ENCODE measurements at places on chromosomes 1 and 21.

GRCh38 chr1:59043796-59044195 is 253.1 kb upstream of the FGGY start:
- DNase-seq: peak; percentile 93

DNA sequence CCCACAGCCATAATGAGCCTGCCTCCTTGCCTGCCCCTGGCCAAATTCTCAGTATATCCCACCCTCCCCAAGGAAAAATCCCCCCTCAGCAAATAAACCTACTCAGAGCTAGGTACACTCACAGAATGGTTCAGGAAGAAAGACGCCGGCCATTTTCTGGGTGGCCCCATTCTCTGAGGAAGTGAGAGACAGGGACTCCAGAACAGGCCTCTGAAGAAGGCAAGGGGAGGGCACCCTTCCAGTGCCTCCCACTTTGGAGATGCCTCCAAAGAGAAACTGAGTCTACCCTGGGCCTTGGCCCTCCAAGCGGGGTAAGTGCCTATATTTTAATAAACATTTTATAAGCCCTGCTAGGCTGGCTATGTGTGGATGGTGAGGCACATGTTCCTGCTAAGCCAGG is 2.3 kb downstream of the PACC1 start:
- DNase-seq: no peak

GRCh38 chr1:26285366-26286063 is 5.6 kb downstream of the SH3BGRL3 start:
- no peak for DNase-seq

DNA sequence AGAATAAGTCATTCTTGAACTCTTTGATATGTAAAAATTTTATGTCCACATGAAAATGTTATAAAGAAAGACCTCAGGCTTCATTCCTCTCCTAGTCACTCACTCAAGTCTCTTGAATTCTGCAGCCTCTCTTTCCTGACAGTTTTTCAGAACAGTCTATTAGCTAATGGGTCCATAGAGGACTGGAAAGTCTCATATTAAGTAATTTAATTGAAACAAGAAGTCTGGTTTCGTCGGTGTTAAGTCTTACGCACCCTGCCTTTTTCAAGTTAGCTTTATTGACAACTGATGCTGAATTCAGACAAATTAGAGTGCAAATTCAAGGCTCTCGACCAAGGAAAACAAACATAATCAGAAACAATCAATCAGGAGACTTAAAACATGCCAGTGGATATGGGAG is 105.8 kb downstream of the GREM2 start:
- no peak for DNase-seq

DNA sequence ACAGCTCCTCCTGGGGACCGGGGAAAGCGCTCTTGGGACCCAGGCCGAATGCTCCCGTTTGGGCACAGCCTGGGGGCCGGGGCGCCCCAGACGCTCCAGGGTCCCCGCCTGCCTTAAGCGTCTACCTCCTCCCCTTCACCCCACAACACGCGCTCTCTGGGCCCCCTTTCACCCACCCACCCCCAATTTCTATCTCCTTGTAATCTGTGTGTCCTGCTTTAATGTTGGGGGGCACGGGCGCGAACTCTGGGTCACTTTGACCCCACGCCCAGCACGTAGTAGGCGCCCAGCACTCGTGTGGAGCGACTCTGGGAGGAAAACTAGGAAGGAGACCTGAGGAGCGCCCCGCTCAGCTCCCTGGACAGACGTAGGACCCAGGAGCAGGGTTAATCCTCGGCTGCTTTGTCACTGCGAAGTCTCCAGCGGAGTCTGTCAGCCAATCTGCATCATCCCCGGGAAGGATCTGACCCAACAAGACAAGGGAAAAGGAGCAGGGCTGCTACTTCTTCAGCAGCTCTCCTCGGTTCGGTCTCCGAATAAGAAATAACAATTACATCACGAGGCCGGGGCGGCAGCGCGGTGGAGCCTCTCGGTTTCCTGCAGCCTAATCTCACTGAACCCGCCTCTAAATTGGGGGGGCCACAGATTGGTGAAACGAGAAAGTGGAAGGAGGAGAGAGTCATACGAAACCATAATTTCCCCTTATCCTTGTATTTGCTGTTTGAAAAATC is 757 bp upstream of the NRIP1 start:
- DNase-seq: peak; percentile 83

GRCh38 chr1:115347282-115347681 is 9.2 kb upstream of the NGF start:
- DNase-seq: no peak

DNA sequence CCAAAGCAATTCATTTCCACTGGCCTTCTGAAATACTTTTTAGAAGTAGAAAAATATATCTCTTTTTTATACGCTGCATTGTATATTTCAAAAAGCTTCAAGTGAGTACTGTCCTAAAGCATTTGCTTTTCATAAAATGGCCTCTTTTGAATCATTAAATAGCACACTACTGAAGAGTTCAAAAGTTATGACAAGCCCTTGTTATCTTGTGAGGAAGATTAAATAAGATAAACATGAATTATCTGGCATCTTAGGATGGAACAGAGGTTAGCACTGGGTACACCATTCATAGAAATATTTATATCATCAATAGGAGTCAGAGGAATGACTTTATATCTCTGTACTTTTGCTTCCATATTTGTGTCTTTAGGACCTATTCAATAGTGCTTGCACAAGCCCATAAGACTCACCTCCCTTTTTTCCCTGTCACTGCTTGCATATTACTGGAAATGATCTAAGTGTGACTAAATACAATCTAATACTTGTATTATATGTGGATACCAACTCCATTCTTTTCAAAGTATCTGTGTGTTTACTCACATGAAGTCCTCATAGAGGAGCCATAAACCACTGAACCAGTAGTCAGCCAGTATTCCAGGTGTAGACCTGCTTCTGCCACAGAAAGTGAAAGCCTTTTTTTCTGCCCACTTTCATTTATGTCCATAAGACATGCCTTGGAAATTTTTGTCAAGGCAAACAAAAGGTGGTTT is 274.2 kb upstream of the C1orf105 start:
- peak; percentile 72 for DNase-seq

DNA sequence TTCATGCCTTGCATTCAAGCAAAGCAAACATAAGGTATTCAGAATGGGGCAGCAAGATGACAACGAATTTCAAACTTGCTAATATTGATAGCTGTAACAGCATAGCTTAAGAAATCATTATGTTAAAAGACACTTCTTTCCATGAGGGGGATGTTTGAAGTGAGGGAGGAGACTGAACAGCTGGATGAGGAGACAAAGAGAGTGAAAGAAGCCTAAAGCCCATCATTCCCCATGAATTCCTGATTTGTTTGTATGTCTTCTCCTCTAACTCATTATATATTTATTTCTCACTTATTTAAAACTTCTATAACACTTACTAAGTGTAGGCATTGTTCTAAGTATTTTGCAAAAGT is 125.2 kb upstream of the PBX1 start:
- DNase-seq: no peak

GRCh38 chr1:100441651-100442050 is 89.3 kb downstream of the CDC14A start:
- no peak for DNase-seq

DNA sequence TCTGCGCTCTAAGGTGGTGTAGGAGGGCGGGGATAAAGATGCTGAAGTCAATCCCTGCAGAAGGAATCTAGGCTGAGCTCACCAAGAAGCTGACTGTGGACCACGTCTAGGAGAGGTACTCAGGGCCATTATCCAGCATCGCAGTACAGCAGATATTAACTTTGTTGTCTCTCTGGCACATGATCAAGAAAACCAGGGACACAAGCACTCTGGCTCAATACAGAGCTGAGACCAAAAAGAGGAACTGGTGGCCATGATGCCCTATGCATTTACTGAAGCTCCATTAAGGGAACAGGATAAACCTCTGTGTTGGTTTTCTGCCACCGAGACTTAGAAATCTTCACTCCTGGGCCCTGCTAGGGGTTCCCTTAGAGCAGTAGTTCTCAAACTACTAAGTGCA is 38.0 kb upstream of the ANGPTL7 start:
- no peak for DNase-seq

- no peak for DNase-seq
These were observed 60.1 kb downstream of the RGS13 start for GRCh38 chr1:192696082-192696481.

DNA sequence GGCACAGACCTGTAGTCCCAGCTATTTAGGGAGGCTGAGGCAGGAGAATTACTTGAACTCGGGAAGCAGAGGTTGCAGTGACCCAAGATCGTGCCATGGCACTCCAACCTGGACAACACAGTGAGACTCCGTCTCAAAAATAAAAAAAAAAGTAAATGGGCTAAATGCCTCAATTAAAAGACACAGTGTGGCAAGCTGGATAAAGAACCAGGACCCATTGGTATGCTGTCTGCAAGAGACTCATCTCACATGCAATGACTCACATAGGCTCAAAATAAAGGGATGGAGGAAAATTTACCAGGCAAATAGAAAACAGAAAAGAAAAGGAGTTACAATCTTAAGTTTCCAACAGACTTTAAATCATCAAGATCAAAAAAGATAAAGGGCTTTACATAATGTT is 40.3 kb downstream of the ACBD6 start:
- peak; percentile 10 for DNase-seq

DNA sequence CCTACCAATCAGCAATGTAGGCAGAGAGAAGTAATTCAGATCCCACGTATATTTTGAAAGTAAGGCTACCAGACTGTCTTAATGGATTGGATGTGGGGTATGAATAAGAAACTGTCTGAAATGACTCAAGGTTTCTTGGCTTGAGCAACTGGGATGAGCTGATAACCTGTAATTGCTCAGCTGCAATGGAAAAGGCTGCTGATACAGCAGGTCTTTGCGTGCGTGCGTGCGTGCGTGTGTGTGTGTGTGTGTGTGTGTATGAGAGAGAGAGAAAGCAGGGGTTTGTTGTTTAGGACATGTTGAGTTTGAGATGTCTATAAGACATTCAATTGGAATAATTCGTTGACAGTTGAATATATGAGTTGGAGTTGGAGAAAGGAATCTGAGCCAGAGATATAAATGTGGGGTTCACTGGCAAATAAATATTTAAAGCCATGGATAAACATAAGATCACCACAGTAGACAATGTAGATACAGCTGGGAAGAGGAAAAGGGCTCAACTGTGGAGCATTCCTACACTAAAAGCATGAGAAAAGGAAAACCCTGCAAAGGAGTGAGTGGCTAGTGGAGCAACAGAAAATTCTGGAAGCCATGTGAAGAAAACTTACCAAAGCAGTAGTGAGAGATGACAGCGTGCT is 72.9 kb downstream of the UCHL5 start:
- DNase-seq: peak; percentile 16

DNA sequence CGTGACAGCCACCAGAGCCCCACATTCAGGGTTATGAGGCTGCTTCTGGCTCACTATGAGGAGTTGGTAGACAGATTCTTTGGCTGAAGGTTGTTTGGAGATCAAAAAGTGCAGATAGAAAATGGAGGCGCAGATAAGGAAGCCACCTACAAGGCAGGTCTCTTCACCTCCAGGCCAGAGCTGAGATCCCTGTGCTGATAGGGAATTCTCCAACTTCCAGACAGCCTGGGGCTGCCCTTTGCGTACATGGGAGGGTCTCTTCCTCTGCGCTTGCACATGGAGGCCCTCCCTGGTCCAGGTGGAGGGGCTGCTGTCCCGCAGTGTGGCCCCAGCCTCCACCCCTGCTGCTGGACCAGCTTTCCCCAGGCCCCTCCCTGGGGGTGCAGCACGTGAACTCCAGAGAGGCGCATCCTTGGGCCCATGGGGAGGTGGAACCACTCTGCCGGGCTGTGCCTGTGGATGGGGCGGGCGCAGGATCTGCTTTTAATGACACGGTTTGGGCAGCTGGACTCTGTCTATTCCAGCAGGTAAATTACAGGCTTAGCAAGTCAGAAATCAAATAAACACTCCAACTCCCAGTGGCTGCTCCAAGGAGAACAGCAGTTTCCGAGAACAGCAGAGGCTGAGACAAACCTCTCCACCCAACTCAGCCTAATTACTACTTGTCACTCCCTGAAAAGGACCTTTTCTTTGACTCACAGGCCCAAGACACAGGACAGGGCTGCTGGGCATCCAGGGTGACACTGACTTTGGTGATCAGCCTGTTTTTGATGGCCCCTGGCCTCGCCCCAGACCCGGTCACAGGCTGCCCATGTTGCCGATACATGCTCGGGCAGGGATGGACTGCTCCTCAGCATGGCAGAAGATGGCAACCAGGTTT is 12.4 kb downstream of the OXCT2 start:
- no peak for DNase-seq

- DNase-seq: peak; percentile 49
These were observed 36.7 kb upstream of the COP1 start for GRCh38 chr1:176243746-176244145.

DNA sequence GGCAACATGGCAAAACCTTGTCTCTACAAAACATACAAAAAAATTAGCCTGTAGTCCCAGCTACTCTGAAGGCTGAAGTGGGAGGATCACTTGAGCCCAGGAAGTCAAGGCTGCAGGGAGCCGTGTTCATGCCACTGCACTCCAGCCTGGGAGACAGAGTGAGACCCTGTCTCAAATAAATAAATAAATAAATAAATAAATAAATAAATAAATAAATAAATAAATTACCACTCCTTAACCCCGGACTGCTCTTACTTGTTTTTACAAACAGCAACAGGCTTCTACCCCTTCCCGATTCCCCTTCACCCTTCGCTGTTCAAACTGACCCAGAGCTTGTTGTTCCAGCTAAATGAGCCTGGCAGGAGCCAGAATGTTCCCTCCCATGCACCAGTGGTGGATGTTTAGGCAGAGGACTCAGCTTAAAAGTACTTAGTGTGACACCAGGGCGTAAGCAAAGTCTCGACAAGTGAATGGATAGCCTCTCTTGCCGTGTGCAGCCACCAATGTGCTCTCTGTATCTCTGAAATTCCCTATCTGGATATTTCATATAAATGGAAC is 21.5 kb upstream of the PADI3 start:
- DNase-seq: no peak

DNA sequence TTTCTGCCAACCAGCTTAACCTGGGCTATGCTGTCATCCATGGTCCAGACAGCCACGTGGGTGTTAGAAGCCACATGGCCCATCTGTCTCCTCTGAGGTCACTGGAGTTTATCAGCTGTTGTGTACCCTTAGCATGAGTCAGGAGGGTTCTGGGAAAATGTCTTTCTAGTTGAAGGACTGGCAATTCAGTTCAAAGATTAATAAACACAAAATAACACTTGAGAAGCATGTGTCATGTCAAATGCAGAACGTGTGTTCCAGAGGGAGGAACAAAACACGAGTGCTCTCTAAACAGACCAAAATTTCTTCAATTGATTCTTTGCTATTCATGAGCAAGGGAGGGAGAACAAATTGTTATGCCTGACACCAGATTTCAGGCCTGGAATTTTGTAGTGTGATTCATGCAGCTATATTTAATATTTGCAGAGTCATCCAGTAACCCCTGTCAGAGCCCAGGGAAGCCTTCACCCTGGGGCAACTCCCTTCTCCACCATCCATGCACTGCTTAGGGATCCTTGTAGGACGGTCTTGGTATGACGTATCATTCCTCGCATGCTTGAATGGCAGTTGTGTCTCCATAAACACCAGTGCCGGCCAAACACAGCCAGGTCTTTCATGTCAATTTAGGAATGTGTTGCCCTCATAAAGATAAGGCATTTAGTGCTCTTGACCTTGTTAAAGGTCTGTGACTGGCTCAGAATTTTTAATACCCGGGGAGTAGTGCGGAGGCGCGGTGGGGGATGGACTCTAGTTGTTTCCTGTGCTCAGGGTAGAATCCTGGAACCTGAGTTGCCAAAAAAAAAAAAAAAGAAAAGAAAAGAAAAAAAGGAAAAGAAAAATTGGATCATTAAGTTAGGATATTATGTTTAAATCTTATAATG is 27.7 kb upstream of the DYRK1A start:
- DNase-seq: peak; percentile 95

Data from fibroblast of skin of right biceps (primary cell).